Calu3 (cell line): ENCODE measurements at places on chromosomes 1 and 21. TPM values are rescaled to one million over a fixed set of nuclear protein-coding genes. Genes with fewer than 3 reads are reported as not detected.

DNA sequence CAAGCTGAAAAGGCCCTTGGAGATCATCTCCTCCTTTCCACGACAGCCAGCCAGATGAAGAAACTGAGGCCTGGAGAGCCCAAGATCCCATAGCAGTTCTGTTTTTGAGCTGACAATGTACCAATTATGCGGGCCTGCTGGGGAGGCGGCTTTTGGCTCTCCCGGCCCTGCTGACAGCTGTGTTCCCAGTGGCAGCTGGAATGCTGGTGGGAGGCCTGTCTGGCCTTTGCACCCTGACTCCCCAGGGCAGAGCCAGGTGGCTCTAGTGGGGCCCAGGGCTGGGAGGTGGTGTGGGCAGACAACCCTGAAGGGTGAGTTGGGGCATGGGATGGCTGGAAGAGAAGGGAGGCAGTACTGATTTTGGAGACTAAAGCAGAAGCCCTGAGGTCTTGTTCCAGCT lies 30.7 kb upstream of the WASF2 start:
- no peak overlapping the region for H3K4me3 ChIP-seq
- no peaks in the 10 kb centered on the region for H3K27me3 ChIP-seq
- no peak overlapping the region for H3K27ac ChIP-seq
- DNase-seq, result no peak
- peaks cover 28% of the 10 kb centered on the region for H3K4me1 ChIP-seq
- no peaks in the 10 kb centered on the region for H3K36me3 ChIP-seq

- H3K4me3 ChIP-seq, result peak overlapping the region; percentile 93
- peak overlapping the region; percentile 93 for H3K27ac ChIP-seq
- peaks cover 17% of the 10 kb centered on the region for H3K4me1 ChIP-seq
- peak; percentile 2 for DNase-seq
- peaks cover 19% of the 10 kb centered on the region for H3K36me3 ChIP-seq
Measured at GRCh38 chr1:101025283-101025656, 314 bp downstream of the DPH5 start.

- DNase-seq, result no peak
- H3K36me3 ChIP-seq, result no peaks in the 10 kb centered on the region
- H3K27ac ChIP-seq, result no peak overlapping the region
- H3K4me3 ChIP-seq, result no peak overlapping the region
- peaks cover 13% of the 10 kb centered on the region for H3K4me1 ChIP-seq
Measured at GRCh38 chr1:12048372-12048771, 14.7 kb upstream of the TNFRSF8 start.

- H3K4me1 ChIP-seq, result no peaks in the 10 kb centered on the region
- no peak for DNase-seq
- no peak overlapping the region for H3K4me3 ChIP-seq
- H3K27me3 ChIP-seq, result no peaks in the 10 kb centered on the region
- peaks cover 3% of the 10 kb centered on the region for H3K36me3 ChIP-seq
Measured at GRCh38 chr1:228333739-228334115, 72.9 kb downstream of the TRIM11 start.

GRCh38 chr1:188122646-188123045 lies 1293.9 kb downstream of the PLA2G4A start:
- H3K4me3 ChIP-seq, result no peak overlapping the region

DNA sequence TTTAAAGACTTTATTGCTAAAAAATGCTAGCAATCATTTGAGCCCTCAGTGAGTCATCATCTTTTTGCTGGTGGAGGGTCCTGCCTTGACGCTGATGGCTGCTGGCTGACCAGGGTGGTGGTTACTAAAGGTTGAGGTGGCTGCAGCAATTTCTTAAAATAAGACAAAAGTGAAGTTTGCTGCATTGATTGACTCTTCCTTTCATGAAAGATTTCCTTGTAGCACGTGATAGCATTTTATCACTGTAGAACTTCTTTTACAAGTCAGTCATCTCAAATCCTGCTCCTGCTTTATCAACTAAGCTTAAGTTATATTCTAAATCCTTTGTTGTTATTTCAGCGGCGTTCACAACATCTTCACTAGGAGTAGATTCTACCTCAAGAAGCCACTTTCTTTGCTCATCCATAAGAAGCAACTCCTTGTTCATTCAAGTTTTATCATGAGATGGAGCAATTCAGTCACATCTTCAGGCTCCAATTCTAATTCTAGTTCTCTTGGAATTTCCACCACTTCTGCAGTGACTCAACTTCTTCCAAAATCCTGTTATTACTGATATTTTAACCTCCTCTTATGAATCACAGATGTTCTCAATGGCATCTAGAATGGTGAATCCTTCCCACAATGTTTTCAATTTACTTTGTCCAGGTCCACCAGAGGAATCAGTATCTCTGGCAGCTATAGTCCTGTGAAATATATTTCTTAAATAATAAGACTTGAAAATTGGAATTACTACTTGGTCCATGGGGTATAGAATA lies 17.6 kb upstream of the RGS1 start:
- H3K27ac ChIP-seq, result no peak overlapping the region
- H3K4me3 ChIP-seq, result no peak overlapping the region
- H3K4me1 ChIP-seq, result peaks cover 8% of the 10 kb centered on the region
- no peaks in the 10 kb centered on the region for H3K36me3 ChIP-seq

DNA sequence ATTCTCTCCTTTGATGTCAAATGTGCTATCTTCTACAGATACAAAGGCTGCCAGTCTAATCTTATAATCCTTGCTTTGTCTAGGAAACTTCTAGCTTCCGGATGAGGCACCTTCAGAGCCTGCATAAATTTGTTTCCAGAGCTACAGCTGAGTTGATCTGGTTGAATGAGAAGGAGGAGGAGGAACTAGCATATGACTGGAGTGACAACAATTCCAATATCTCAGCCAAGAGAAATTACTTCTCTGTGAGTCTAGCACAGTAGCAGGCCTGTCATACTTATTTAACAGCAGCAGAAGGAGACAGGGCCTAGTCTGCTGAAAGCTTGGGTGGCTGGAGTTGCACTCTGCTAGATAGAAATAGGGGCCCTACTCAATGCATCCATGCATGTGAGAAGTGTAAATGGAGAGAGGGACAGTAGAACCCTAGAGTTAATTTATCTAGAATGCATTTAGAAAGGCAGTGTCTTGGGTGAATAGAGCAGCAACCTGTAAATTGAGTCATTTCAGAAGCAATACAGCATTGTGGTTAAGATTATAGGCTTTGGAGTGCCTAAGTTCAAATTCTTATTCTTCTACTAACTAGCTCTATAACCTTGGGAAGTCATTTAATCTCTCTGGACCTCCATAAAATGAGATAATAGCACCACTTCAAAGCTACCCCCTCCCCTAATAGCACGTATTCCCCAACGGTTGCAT lies 89.0 kb downstream of the MACF1 start:
- no peaks in the 10 kb centered on the region for H3K4me1 ChIP-seq
- H3K36me3 ChIP-seq, result no peaks in the 10 kb centered on the region
- no peak for DNase-seq
- H3K27me3 ChIP-seq, result no peaks in the 10 kb centered on the region
- H3K27ac ChIP-seq, result no peak overlapping the region

- no peaks in the 10 kb centered on the region for H3K4me1 ChIP-seq
- H3K4me3 ChIP-seq, result no peak overlapping the region
- no peak overlapping the region for H3K27ac ChIP-seq
- no peaks in the 10 kb centered on the region for H3K36me3 ChIP-seq
- no peak for DNase-seq
Measured at GRCh38 chr1:45385302-45385701, 45.1 kb upstream of the MUTYH start.

GRCh38 chr1:66589326-66589725 lies 55.4 kb downstream of the SGIP1 start:
- no peak for DNase-seq
- H3K27ac ChIP-seq, result no peak overlapping the region
- H3K4me1 ChIP-seq, result no peaks in the 10 kb centered on the region
- no peaks in the 10 kb centered on the region for H3K36me3 ChIP-seq
- H3K27me3 ChIP-seq, result no peaks in the 10 kb centered on the region
- no peak overlapping the region for H3K4me3 ChIP-seq

- H3K4me1 ChIP-seq, result no peaks in the 10 kb centered on the region
- H3K27me3 ChIP-seq, result peaks cover 39% of the 10 kb centered on the region
- no peak overlapping the region for H3K4me3 ChIP-seq
- no peaks in the 10 kb centered on the region for H3K36me3 ChIP-seq
- no peak overlapping the region for H3K27ac ChIP-seq
- DNase-seq, result no peak
Measured at GRCh38 chr1:29542548-29542947, 306.2 kb downstream of the PTPRU start.

GRCh38 chr21:45999581-46000181 lies 18.1 kb downstream of the COL6A1 start:
- peaks cover 2% of the 10 kb centered on the region for H3K36me3 ChIP-seq
- DNase-seq, result no peak
- H3K27ac ChIP-seq, result no peak overlapping the region
- no peak overlapping the region for H3K4me3 ChIP-seq
- no peaks in the 10 kb centered on the region for H3K27me3 ChIP-seq

Gene AIRE
- total RNA-seq, result not detected in 2 replicates

Gene CR1L
- total RNA-seq, result not detected in 2 replicates

Gene CELA2A
- not detected in 2 replicates for total RNA-seq

Gene RGS13
- total RNA-seq, result not detected in 2 replicates

Gene PDPN
- not detected in 2 replicates for total RNA-seq

Gene SPRR3
- 6.2 and 26.7 TPM in 2 replicates for total RNA-seq
